Activated CD8-positive, alpha-beta memory T cell treated with anti-CD3 and anti-CD28 coated beads for 48 hours (primary cell): ENCODE measurements at places on chromosomes 3 and 15.

DNA sequence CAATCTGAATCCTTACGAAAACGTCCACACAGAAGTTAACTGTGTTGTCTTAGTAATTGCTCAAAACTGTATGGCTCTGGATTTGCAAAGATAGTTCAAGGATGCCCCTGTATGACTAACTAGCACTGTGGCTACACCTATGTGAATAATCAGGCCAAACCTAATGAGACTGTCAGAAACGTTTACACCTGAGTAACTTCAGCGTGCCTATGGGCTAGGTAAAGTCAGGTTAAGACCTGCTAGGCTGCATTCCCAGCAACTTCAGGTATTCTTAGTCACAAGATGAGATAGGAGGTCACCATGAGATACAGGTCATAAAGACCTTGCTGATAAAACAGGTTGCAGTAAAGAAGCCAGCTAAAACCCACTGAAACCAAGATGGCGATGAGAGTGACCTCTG is 87.8 kb upstream of the PLXND1 start:
- DNase-seq, result no peak

GRCh38 chr15:67307889-67308597 is 53.5 kb downstream of the IQCH start:
- DNase-seq, result no peak

- no peak for DNase-seq
Observed at GRCh38 chr3:139935866-139936817, 1.2 kb downstream of the CLSTN2 start.

DNA sequence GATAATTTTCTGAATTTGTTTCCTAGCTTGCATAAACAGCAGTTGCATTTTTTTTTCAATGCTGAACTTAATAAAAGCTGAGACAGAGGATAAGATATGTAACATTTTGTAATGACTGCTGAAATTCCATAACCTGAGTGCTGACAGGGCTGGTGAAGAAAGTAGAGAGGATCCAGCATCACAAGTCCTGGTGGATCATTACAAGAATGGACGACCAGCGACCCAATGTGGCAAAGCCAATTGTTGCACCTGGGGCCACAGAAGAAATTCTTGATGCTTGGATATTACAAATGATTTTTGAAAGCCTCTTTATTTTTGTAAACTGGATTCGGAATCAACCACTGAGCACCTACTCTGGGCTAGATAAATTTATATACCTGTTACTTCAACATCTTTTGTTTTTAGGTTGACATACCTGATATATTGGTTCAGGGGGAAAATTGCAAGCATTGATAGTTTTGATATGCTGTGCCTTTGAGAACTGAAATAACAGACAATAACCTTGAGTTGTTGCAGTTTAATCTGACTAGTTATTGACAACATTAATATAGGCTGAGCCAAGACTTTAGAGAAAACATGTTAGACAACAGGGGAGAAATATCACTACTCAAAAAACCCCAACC is 3.9 kb upstream of the ACTL6A start:
- no peak for DNase-seq

GRCh38 chr3:122577409-122578031 is at the start of gene PARP15:
Gene PARP15 (plus strand): TSS chr3:122577650. CDS start chr3:122577668, 18 bp downstream.
- no peak for DNase-seq

DNA sequence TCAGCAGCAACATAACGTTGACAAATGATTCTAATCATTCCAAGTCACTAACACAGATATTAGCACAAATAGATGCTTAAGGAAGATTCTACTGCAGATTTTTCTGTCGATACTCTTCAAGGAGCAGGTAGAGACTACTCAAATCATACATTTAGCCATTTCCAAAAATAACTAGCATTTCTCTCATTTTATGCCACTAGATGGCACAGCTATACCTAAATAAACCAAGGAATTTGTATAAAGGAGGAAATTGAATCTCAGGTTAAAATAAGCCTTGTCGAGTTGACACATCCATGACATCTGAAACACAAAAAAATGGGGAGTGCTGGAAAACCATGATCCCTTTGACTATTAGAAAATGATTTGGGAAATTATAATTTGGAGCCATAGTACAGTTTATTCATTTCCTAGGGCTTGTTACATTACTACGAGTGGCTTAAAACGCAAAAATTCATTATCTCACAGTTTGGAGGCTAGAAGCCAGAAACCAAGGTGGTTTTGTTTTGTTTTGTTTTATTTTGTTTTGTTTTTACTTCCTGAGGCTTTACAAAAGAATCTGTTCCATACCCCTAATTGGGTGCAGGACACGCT is 59.5 kb upstream of the STRIT1 start:
- DNase-seq, result no peak
